Germinal center (tissue), 1 donor: ENCODE measurements at places on chromosomes 6 and 20.

DNA sequence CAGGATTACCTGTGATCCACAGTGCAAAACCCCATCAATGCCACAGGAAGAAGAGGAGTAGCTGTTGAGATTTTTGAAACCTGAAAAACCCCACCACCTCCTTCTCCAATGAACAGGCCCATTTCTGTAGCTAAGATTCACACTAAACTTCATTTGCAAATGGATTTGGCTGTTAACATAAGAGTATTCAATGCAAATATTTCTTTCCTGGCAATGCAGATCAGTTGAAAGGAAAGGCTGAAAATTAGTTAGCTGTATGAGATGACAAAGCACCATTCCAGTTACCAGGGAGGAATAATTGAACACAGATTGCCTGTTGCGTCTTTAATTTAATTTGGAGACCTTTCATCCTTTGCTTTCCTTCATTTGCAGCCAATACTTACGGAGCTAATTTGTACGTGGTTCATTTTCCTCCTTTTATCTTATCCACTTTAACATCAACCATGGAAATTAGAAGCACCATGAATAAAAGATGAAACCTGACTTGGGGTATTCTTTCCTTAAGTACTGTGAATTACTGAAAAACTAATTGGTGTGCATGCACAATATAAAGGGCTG is 4.2 kb downstream of the B3GAT2 start:
- no peak for DNase-seq

- no peak for DNase-seq
These were observed 58.5 kb downstream of the PCNA start for GRCh38 chr20:5061213-5061612.

- no peak for DNase-seq
These were observed 90.6 kb downstream of the TTLL2 start for GRCh38 chr6:167415441-167415961.

DNA sequence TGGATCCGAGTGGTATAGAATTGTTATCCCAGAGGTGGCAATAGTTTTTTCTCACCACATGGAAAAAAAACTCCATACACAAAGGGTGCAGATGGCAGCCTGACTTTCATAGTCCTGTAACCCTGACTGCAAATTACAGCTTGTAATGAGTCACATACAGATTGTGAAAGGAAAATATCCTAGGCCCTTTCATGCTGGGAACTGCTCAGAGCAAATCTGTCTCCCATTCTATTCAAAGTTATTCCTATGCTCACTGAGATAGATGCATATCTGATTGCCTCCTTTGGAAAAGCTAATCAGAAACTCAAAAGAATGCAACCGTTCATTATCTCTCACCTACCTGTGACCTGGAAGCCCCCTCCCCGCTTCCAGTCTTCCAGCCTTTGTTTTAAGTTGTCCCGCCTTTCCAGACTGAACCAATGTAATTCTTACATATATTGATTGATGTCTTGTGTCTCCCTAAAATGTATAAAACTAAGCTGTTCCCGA is 108.7 kb upstream of the MAP3K4 start:
- DNase-seq, result no peak

DNA sequence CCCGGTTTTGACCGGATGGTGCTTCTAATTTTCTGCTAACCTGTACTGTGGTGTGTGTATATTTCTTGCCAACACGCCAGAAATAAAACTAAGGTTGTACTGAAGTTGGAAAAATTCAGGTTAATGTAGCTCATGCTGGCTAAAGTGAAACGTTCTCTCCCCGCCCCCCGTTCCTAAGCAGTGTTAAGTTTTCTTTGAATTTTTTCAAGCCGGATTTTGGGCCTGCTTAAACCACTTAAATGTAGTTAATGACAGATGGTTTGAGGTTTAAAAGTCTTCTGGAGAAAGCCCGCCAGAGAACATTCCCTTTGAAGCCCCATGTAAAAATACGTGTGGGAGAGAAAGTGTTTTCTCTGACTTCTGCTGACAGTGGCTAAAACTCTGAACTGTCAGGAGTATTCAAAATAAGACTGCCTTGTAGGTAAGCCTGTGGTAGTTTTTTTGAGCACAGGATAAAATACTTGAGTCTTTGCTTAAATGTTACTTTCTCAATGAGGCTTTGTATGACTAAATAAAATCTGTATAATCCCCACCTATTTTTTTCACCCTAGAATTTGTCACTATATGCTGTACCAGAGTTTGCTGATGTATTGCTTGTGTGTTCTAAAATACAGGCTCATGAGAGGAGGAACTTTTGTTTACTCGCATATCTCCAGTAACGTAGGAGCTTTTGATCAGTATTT is 101.3 kb downstream of the OR2B2 start:
- no peak for DNase-seq

DNA sequence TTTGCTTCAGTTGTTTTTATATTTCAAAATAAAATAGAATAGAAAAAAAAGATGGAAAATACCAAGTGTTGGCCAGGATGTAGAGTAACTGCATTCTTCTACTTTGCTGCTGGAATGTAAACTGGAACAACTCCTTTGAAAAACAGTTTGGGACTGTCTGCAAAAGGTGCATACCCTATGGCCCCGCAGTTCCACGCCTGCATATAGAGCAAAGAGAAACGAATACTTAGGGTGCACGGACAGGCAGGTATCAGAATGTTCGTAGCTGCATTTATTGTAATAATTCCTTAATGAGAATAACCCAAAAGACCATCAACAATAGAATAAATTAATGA is 603 bp upstream of the RAB23 start:
- DNase-seq, result no peak

DNA sequence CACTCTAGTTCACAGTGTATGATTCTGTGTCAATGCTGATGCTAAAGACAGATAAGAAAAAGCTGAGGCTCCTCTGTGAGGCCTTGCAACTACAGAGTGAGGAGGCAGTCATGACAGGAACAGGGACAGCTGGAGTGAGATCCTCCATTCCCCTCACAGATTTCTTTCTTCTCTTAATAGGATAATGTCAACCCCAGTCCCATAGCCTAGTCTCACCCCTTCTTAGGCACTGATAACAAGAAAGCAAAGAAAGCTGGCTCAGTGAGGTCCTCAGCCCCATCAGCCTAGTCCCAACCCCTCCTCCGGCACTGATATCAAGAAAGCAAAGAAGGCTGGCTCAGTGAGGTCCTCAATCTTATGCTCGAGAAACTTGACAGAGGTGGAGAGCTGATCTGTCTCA is 2.1 kb upstream of the PTCHD4 start:
- no peak for DNase-seq

DNA sequence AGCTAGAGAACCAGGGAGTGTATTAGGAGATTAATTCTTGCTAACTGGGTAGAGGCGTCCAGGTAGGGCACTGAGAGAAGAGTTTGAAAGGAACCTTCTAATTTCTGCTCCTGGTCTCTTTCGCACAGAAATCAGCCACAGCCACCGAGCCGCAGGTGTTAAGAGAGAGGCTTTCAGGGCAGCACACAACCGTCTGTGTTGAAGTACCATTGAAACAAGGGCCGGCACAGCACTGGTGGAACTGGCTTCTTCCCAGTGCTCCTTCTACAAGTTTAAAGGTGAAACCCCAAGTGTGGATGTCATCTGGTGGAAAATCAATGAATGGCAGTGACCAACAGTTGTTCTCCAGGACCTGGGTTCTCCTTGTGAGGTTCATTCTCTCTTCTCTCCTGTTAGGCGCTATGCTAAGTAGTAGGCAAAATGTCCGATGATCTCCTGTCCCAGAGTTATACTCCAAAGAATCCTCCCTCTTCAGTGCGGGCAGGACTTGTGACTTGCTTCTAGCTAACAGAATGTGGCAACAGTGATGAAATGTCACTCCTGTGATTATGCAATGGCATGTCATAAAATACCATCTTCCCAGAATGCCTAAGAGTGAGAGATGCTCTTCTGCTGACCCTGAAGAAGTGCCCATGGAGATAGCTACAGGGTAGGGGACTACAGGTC is 15.0 kb upstream of the RIN2 start:
- no peak for DNase-seq

GRCh38 chr6:24985323-24985722 is 49.6 kb upstream of the RIPOR2 start:
- no peak for DNase-seq

DNA sequence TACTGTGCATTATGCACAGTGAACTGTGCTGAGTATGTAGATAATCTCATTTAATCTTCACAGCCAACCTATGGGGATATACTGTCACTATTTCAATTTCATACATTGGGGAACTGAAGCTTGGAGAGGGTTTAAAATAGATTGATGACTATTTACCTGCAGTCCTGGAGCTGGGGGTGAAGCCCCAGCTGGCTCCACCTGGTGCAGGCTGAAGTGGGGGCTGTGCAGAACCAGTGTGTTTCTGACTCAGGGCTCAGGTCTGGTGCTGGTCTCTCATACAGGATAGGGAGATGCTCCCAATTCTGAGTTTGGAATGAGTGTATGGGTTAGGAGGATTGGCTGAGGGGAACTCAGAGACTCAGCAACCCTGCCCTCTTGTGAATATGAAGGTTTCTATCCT is 176.1 kb upstream of the CEP162 start:
- no peak for DNase-seq

GRCh38 chr6:158008864-158009113 is 27.1 kb downstream of the SYNJ2 start:
- DNase-seq, result no peak

DNA sequence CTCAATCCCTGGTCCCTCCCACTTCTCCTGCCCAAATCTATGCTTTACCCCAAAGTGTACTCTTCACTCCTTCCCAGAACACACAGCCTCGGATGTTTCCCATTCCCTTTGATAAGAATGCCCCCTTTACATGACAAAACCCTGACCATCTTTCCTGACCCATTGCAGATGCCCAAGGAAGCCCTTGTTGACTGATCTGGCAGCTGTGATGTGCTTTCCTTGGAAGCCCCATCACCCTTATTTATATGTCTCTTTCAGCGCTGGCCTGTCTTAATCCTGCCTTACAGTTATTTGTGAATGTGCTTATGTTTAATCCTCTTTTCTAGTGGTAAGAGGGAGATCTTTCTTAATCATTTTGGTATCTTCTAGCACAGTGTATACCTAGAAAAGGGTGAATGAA is 523.1 kb downstream of the CD83 start:
- no peak for DNase-seq

GRCh38 chr20:46420878-46421277 is 14.5 kb upstream of the ELMO2 start:
- DNase-seq, result no peak

DNA sequence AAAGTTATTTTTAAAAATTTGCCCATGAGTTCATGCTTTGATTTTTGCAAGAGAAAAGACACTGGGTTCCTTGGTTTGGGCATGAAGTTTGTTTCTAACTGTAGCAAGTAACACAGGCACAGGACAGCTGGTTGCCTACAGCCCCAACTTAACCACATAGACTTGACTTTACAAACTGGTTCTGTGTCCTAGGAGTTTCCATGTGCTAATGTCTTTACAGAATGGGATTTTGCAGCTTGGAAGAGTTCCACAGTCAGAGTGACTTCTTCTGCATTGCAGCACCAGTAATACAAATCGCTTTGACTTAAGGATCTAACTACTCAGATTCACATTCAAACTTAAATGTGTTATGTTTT is 44.3 kb downstream of the OR2B2 start:
- DNase-seq, result no peak

- no peak for DNase-seq
These were observed 279.2 kb upstream of the EXOC2 start for GRCh38 chr6:971981-972640.

DNA sequence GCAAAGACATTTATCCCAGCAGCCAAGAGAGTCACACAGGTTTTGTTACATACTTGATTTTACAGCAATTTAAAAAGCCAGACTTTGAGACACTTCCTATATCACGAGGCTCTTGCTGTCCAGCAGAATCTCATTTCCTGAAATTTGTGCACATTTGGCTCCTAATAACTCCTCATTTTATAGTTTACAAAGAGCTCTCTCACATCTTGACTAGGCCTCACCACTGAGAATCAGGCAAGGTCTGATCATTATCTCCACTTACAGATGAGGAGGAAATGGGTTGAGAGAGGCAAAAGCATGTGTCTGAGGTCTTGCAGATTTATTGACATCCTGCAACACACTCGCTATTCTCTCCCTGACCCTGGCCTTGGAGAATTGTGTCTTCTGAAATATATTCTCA is 426.8 kb downstream of the MAFB start:
- DNase-seq, result no peak

DNA sequence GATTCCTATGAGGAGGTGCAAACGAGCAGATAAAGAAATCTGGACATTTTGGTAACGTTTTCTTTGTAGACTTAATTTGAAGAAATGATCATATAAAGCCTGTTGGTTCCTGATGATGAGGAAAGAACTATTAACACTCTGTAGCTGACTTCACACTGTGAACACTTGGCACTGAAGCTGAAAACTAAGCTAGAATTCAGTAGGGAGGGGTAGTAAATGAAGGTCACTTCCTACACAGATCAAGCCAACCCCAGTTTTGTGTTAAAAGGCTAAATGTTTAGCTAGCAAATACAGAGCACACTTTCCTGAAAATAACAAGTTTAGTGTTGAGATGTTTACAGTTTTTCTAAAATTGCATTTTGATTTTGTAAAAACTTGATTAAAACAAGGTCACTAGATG is 296.2 kb upstream of the PRDM1 start:
- DNase-seq, result no peak

DNA sequence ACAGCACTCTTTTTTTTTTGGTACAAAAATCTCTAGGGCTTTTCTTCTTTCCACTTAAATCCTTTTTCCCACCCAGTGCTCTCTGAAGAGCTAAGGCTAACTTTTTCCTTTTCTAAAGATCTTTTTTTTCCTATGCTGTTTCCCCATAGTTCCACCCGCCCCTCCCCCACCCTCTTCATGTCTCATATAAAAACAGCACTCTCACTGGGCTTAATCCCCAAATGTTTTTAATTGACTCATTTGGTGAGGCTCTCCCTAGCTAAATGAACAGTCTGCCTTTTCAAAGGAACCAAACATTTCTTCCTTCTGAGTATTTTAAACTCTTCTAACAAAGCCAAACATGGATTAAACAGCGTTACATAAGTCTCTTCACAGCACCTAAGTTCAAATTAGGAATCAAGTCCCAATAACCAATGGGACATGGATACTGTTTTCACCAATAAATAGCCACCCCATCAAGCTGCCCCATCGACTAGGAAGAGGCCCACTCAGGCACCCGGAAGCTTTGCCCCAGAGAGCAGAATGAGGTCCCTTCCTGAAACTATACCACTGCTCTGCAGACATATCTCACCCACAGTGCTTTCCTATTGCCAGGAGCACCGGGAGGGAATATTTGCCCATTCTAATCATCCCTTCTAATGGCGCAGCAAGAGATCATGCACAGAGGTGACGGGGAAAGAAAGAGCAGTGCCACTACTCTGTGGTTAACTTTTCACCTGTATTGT is 63.7 kb downstream of the ATXN1 start:
- DNase-seq, result no peak

DNA sequence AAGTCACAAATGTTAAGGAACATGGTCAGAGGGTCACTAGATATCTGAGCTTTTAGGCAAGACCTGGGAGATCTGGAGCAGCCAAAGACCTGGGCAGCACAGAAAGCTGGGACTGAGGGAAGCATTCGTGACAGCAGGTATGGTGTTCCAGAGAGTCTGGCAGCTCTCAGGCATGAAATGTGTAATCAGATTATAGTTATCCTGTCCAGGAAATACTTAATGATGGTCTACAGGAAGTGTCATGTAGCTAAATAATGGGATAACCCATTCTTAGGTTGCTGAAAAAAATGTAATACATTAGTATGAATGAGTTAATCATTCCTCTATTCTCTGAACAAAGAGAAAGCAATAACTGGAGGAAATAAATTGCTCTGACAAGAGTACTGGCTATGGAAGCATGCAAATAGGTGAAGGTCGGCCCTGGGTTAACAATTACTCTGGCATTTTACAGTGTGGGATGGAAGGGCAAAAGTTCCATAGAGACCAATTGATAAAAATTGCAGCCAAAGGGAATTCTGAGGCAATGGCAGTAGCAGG is 740.5 kb downstream of the CBLN4 start:
- DNase-seq, result no peak

- DNase-seq, result no peak
These were observed 15.4 kb upstream of the KIAA1755 start for GRCh38 chr20:38275815-38276550.
